ENCODE measurements at places on chromosomes 3 and 15.
A peak's percentile ranks its signal among the peaks of the same experiment; 100 is the strongest.

- H3K4me3 ChIP-seq: no peak overlapping the region
- H3K4me1 ChIP-seq: no peaks in the 10 kb centered on the region
These were observed 12.6 kb downstream of the RAB11A start for GRCh38 chr15:65881766-65882434.

GRCh38 chr3:45499529-45499928 is 95.0 kb upstream of the LIMD1 start:
- H3K36me3 ChIP-seq: peaks cover 49% of the 10 kb centered on the region
- H3K27me3 ChIP-seq: no peaks in the 10 kb centered on the region
- H3K4me3 ChIP-seq: no peak overlapping the region
- no peak for DNase-seq
- H3K4me1 ChIP-seq: no peaks in the 10 kb centered on the region

GRCh38 chr15:85164841-85165466 is 183.3 kb downstream of the PDE8A start:
- H3K36me3 ChIP-seq: no peaks in the 10 kb centered on the region
- no peak for DNase-seq
- H3K4me1 ChIP-seq: no peaks in the 10 kb centered on the region
- H3K27me3 ChIP-seq: no peaks in the 10 kb centered on the region
- no peak overlapping the region for H3K27ac ChIP-seq
- no peak overlapping the region for H3K4me3 ChIP-seq

DNA sequence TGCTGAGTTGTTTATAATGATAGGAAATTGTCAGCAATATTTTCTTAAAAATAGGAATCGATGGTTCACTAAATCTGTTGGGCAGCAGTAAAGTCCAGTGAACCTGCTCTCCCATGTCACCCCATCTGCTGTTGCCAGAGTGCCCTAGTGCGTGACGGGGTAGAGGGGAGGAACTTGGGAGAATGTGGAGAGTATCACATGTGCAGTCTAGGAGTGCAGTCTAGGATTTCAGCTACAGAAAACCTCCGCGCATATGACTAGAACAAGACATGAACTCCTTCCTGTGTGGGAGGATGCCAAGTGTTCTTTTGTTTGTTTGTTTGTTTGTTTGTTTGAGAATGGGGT is 74.6 kb upstream of the ACAD9 start:
- peaks cover 61% of the 10 kb centered on the region for H3K36me3 ChIP-seq
- H3K4me1 ChIP-seq: peaks cover 28% of the 10 kb centered on the region
- peak overlapping the region; percentile 36 for H3K27ac ChIP-seq
- no peak for DNase-seq
- H3K27me3 ChIP-seq: no peaks in the 10 kb centered on the region

- no peaks in the 10 kb centered on the region for H3K36me3 ChIP-seq
- peaks cover 4% of the 10 kb centered on the region for H3K27me3 ChIP-seq
- DNase-seq: no peak
- H3K4me1 ChIP-seq: no peaks in the 10 kb centered on the region
- H3K27ac ChIP-seq: no peak overlapping the region
These were observed 221.1 kb downstream of the CACNA2D3 start for GRCh38 chr3:54343495-54343894.

GRCh38 chr3:45646051-45646585 is 43.1 kb upstream of the SACM1L start:
- no peaks in the 10 kb centered on the region for H3K27me3 ChIP-seq
- H3K36me3 ChIP-seq: no peaks in the 10 kb centered on the region
- DNase-seq: no peak
- H3K4me3 ChIP-seq: no peak overlapping the region
- H3K4me1 ChIP-seq: peaks cover 43% of the 10 kb centered on the region
- peak overlapping the region; percentile 92 for H3K27ac ChIP-seq

Data from RWPE2 (cell line).